ENCODE measurements at places on chromosomes 3 and 15.

- peak overlapping the region; percentile 25 for H3K4me3 ChIP-seq
- H3K27ac ChIP-seq = no peak overlapping the region
- H3K4me1 ChIP-seq = peaks cover 19% of the 10 kb centered on the region
- no peak for DNase-seq
- peaks cover 1% of the 10 kb centered on the region for H3K27me3 ChIP-seq
Measured at GRCh38 chr3:23071296-23071695, 131.8 kb upstream of the UBE2E2 start.

DNA sequence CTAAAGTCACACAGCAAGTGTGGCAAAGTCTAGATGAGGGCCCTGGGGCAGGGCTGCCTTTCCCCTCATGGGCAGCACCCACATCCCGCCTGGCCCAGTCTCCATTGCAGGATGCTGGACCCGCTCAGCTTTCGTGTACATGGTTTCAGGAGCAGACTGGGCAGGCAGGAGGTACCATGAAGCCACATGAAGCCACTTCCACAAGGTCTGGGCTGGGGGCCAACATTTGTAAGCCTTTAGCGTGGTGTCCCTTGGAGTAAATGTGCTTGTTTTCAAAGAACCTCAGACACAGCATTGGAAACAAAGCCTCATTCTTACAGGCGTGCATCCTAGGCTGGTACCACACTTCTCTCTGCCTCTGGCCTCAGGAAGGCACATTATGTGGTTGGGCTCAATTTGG is 34.5 kb downstream of the UMPS start:
- no peak overlapping the region for H3K4me3 ChIP-seq
- H3K4me1 ChIP-seq = peaks cover 3% of the 10 kb centered on the region
- no peak for DNase-seq
- H3K36me3 ChIP-seq = no peaks in the 10 kb centered on the region
- H3K27me3 ChIP-seq = peaks cover 12% of the 10 kb centered on the region

DNA sequence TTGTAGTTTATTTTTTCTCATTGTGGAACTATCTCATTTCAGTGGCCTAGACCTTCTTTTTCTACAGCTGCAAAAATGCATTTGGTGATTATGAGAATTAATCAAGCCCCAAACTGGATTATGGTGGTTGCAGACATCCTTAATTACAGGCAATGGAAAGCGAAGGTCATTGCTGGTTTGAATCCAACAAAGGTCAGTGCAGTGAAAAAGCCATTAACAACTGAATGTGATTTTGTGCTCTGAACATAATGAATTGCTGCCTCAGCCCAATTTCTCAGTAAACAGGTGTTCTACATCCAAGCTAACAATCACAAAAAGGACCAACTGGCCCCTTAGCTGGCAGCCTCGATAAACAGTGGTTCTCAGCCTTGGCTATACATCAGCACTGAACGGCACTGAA is 260.1 kb upstream of the DPPA4 start:
- H3K4me1 ChIP-seq = no peaks in the 10 kb centered on the region
- no peak for DNase-seq
- no peak overlapping the region for H3K4me3 ChIP-seq
- no peaks in the 10 kb centered on the region for H3K27me3 ChIP-seq
- no peak overlapping the region for H3K27ac ChIP-seq
- H3K36me3 ChIP-seq = no peaks in the 10 kb centered on the region

GRCh38 chr3:75140904-75141615 is 523.1 kb upstream of the FRG2C start:
- no peaks in the 10 kb centered on the region for H3K4me1 ChIP-seq
- no peak overlapping the region for H3K4me3 ChIP-seq
- H3K27me3 ChIP-seq = no peaks in the 10 kb centered on the region
- no peak for DNase-seq
- H3K36me3 ChIP-seq = no peaks in the 10 kb centered on the region
- no peak overlapping the region for H3K27ac ChIP-seq

DNA sequence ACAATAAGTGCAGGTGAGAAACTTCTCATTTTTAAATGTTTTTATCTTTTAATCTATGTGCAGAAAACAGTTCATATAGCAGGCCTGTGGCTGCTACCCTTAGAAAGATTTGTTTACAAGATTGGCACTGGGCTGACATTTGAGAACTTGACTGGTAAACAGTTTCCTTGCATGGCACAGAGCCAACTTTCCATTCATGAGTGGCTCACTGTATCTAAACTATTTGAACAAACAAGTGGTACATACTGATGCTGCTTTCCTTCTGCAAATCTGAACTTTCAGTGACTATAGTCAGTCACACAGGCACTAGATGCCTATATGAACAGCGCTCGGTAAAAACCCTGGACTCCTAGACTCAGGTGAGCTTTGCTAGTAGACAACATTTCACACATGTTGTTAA is 6.3 kb upstream of the GTPBP8 start:
- H3K4me1 ChIP-seq = peaks cover 17% of the 10 kb centered on the region
- H3K36me3 ChIP-seq = no peaks in the 10 kb centered on the region
- H3K27ac ChIP-seq = peak overlapping the region; percentile 33
- no peaks in the 10 kb centered on the region for H3K27me3 ChIP-seq
- DNase-seq = no peak

DNA sequence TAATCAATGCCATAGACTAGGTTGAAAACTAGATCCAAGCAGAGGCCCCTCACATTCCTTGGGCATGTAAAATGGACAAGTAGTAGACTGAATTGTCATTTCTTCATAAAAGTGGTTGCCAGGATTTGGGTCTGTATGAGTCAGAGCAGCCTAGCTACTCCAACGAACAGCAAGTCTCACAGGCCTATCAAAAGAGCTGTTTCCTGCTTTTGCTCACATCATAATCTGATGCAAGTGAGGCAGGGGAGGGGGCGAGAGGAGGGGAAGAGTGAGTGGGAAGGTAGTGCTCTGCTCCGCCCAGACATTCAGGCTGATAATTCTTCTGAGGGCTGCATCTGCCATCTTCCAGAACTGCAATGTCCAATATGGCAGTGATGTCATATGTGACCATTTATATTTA is 228.9 kb upstream of the PRICKLE2 start:
- H3K4me3 ChIP-seq = no peak overlapping the region
- DNase-seq = no peak
- peaks cover 6% of the 10 kb centered on the region for H3K27me3 ChIP-seq

DNA sequence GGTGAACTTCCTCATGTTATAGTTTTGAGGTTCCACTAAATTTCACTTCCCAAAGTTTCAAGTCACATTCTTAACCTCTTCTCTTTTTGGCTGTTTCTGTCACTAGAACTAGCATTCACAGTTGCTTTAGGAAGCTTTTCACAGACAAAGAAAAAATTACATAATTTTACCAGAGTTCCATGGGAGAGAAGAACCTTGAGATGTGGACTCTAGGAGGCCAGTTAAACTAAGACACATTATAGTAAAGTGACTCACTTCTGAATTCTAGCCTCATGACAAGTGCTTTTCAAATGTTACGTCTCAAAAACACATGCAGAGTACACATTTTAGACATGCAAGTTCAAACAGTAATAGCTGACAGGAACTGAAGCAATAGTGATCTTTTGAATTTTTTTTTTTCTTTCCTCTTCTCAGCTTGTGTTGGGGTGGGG is 39.9 kb upstream of the LRTM1 start:
- no peaks in the 10 kb centered on the region for H3K4me1 ChIP-seq
- H3K4me3 ChIP-seq = no peak overlapping the region
- H3K27me3 ChIP-seq = no peaks in the 10 kb centered on the region
- no peaks in the 10 kb centered on the region for H3K36me3 ChIP-seq

DNA sequence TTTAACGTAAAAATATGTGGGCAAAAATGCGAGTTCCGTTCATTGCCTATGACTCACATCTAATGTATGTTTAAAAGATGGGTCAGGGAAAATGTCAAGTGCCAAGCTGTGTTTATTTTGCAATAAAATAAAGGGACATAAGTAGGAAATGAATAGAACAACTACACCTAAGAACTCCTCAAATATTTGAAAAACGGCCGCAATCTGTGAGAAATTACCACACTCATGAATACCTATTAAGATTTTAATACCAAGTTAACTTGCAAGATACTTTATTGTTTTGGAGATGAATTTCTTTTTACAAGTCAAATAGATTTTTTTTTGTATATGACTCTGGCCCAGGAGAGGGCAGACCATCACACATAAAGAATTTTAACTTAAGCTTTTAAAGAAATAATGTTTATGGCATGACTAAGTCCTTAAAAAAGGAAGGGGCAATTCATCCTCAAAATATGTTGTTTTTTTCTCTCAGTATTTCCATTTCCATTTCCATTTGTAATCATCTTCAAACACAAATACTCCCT is 152.7 kb downstream of the SUCNR1 start:
- H3K27ac ChIP-seq = no peak overlapping the region
- no peaks in the 10 kb centered on the region for H3K4me1 ChIP-seq
- no peaks in the 10 kb centered on the region for H3K36me3 ChIP-seq
- DNase-seq = no peak
- no peak overlapping the region for H3K4me3 ChIP-seq

- no peak overlapping the region for H3K27ac ChIP-seq
- H3K27me3 ChIP-seq = no peaks in the 10 kb centered on the region
- no peak for DNase-seq
- peaks cover 9% of the 10 kb centered on the region for H3K36me3 ChIP-seq
- H3K4me1 ChIP-seq = peaks cover 4% of the 10 kb centered on the region
Measured at GRCh38 chr3:46027736-46028397, 584 bp upstream of the XCR1 start.

GRCh38 chr3:172799246-172799645 is 48.7 kb downstream of the ECT2 start:
- no peak overlapping the region for H3K4me3 ChIP-seq
- H3K27ac ChIP-seq = no peak overlapping the region
- H3K27me3 ChIP-seq = no peaks in the 10 kb centered on the region
- no peaks in the 10 kb centered on the region for H3K4me1 ChIP-seq
- no peak for DNase-seq

DNA sequence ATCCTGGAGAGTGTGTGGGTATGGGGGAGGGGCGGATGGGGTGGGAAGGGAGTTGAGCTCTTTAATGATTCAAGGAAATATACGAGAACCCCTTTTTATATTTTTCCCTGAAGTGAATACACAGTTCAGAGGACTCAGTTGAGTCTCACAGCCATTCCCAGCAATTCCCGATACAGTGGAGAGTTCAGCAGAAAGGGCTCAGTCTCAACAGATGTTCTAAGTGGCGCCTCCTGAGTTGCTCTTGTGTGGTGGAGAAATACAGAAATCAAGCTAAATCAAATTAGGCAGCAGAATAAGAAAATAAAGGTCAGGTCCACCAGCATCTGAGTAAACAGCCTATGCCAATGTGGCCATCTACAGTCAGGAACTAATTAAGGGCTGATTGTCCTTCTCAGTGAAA is 372.1 kb downstream of the NR2F2 start:
- no peaks in the 10 kb centered on the region for H3K36me3 ChIP-seq
- no peak overlapping the region for H3K27ac ChIP-seq
- no peak overlapping the region for H3K4me3 ChIP-seq
- H3K27me3 ChIP-seq = no peaks in the 10 kb centered on the region
- DNase-seq = no peak
- H3K4me1 ChIP-seq = no peaks in the 10 kb centered on the region

DNA sequence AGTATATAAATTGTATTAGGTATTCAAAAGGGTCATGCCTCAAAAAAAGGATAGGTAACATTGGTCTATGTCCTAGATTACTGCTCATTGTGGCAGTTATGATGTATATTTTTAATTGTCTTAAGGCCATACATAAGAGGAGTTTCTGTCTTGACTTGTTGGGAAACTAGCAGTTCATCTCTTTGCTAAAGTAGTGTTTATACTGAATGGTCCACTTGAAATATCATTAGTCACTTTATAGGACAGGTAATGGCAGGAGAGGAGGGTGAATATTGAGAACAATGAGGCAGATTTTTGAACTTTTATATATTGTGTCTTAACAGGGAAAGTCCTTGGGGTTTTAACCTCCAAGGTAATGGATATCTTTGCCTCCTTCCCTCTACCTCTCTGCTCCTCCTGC is 58.4 kb downstream of the TP63 start:
- H3K27me3 ChIP-seq = no peaks in the 10 kb centered on the region
- H3K4me1 ChIP-seq = no peaks in the 10 kb centered on the region
- no peak for DNase-seq
- no peak overlapping the region for H3K27ac ChIP-seq
- no peaks in the 10 kb centered on the region for H3K36me3 ChIP-seq
- H3K4me3 ChIP-seq = no peak overlapping the region

- H3K27ac ChIP-seq = no peak overlapping the region
- H3K36me3 ChIP-seq = peaks cover 20% of the 10 kb centered on the region
- H3K27me3 ChIP-seq = no peaks in the 10 kb centered on the region
- peaks cover 12% of the 10 kb centered on the region for H3K4me1 ChIP-seq
Measured at GRCh38 chr15:75211436-75212199, 9.9 kb downstream of the C15orf39 start.

DNA sequence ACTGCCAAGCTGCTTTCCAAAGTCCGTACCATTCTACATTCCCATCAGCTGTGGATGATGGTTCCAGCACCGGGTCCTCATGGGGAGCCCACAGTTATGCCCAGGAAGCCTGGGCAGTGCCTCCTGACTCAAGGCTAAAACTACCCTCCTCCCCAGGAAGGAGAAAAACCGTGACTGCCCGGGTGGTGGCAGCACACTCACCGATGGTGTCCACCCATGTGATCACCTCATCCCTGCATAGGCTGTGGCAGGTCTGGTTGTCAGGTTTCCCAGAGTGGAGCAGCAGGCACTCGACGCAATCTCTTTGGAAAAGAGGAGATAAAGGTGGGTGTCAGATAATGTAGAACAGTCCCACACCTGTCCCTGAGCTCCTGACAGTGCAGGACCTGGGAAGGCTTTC is 38.6 kb downstream of the UMPS start:
- H3K36me3 ChIP-seq = no peaks in the 10 kb centered on the region
- H3K27ac ChIP-seq = no peak overlapping the region
- no peaks in the 10 kb centered on the region for H3K4me1 ChIP-seq
- no peak overlapping the region for H3K4me3 ChIP-seq
- DNase-seq = no peak

DNA sequence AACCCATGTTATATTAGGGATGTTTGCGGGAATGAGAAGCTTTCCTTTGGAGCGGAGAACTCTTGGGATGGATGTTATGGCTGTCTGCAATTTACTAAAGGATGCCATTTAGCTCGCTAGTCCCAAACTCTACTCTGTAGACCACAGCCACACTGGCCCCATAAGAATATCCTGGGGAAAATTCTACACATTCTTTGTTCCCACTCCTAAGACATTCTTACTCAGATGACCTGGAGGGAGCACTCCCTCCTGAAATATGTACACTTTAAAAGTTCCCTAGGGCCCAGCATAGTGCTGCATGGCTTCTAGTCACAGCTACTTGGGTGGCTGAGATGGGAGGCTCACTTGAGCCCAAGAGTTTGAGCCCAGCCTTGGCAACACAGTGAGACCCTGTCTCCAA is 288.7 kb upstream of the RORA start:
- DNase-seq = no peak
- H3K4me3 ChIP-seq = no peak overlapping the region
- H3K27ac ChIP-seq = no peak overlapping the region
- H3K4me1 ChIP-seq = no peaks in the 10 kb centered on the region
- H3K36me3 ChIP-seq = no peaks in the 10 kb centered on the region
- peaks cover 1% of the 10 kb centered on the region for H3K27me3 ChIP-seq

- DNase-seq = no peak
- H3K4me3 ChIP-seq = no peak overlapping the region
- H3K4me1 ChIP-seq = peaks cover 2% of the 10 kb centered on the region
- peaks cover 24% of the 10 kb centered on the region for H3K36me3 ChIP-seq
- no peaks in the 10 kb centered on the region for H3K27me3 ChIP-seq
Measured at GRCh38 chr3:9452417-9452816, 55.0 kb downstream of the SETD5 start.

GRCh38 chr15:70474471-70475406 is 288.6 kb downstream of the UACA start:
- H3K4me3 ChIP-seq = peak overlapping the region; percentile 71
- peaks cover 20% of the 10 kb centered on the region for H3K4me1 ChIP-seq
- H3K36me3 ChIP-seq = peaks cover 2% of the 10 kb centered on the region
- no peak for DNase-seq

All from memory B cell (primary cell).